Activated gamma-delta T cell (primary cell): ENCODE measurements at places on chromosomes 3 and 15.

DNA sequence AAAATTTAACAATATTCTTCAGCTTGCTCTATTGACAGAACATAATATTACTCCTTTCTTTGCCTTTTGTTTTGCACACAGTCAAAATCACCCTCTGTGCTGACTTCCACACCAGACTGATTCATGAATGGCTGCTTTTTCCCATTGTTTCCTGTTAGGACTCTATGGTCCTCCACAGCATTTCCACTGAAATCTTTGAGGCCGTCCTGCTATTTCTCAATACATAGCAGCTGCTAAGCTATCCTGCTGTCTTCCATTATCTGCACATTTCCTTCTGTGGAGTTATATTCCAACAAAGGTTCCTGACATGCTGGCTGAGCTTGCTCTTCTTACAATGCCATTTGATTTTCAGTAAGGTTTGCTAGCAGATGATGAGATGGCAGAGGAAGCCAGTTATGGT lies 153.3 kb downstream of the EPHA3 start:
- no peak for DNase-seq

DNA sequence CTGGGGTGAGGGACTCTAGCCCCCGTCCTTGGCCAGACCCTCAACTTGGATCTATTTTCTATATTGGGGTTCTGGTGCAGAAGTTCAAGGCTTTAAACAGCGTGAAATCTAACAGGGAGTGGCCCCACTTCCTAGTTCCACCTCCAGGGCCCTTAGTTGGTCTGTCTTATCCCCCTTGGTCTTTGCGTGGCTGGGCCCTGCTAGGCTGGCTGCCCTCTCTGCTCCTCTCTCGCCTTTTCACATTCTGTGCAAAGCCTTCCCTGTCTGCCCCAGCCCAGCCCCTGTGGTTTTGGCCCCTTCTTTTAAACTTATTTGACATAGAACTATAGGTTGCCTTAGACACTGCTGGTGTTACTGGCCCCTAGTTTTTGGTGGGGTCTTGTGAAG lies 5.6 kb downstream of the PPCDC start:
- DNase-seq: no peak

- DNase-seq: no peak
Measured at GRCh38 chr3:61564395-61565059, 3.2 kb downstream of the PTPRG start.

- DNase-seq: no peak
Measured at GRCh38 chr3:33061782-33062181, 35.2 kb downstream of the GLB1 start.

GRCh38 chr15:63523306-63523990 lies 19.1 kb downstream of the USP3 start:
- no peak for DNase-seq

GRCh38 chr3:27385504-27385903 lies 16.3 kb upstream of the NEK10 start:
- DNase-seq: no peak

- no peak for DNase-seq
Measured at GRCh38 chr15:76310475-76311099, 682 bp downstream of the ETFA start.

DNA sequence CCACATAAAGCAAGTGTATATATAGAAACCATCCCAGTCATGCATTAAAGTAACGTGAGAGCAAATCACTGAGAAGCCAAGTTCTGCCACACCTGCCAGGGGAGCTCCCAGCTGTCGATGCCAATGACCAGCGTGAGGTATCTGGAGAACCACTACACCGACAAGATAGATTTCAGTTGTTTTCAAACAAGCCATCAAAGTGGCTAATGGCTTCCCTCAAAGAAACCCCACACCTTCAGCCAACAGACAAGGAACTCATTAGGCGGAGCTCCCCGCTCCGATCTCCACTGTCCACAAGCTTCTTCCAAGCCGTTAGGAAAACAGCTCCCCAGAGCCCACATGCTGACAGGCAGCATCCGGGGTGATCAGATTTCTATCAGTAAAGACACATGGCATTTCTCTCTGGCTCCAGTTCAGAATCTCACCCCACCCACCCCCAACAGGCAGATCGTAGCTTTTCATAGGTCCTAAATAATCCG lies 54.2 kb upstream of the SPATA12 start:
- no peak for DNase-seq

DNA sequence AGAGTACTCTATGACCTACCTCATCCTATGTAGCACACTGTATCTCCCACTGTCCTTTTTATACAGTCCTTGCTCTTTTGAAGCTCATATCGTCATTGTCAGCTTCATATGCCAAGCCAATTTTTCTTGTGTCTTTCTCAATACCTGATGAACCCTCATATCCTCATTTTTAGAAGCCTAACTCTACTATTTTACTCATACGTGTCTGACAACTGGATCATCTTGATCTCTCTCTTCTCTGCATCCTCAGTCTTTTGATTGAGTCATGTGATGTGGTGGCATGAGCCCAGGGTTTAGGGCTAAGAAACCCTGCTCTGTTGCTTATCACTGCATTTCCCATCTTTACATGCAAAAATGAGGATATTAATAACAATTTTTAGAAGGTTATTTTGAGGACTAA lies 352.0 kb downstream of the LPP start:
- DNase-seq: no peak

- DNase-seq: no peak
Measured at GRCh38 chr3:69868841-69869420, 129.7 kb downstream of the MITF start.

DNA sequence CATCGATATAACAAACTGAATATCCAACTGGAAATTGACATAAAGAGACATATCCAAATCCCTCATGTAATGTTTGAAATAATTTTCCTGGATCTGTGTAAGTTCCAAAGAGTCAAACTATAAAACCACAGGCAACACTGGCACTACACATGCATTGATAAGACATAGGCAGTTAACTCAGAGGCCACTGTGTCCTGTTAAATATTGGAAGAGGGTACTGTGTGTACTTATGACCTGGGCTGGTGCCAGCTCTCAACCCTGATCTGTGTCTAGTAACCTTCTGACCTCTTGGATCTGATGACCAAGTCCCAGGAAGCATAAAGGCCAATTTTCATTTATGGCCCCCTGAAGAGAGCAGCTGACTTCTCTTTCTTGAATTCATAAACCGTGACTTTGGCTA lies 4.5 kb downstream of the NR1I2 start:
- DNase-seq: no peak

DNA sequence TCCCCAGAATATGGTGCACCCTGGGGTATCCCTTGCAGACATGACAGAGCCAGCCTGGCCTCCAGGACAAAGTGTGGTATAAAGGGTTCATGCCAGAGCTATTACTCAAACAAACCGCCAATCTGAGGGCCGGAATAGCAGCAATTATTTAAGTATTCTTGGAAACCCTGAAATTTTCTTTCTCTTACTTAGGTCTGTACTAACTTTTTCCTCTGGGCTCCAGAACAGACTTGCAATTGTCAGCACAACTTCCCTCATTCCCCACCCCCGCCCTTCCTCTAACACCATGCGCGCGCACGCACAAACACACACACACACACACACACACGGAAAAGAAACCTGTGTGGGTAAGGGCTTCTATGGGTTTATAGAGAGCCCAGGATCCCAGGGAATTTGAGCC lies 56.3 kb downstream of the ISG20 start:
- no peak for DNase-seq

DNA sequence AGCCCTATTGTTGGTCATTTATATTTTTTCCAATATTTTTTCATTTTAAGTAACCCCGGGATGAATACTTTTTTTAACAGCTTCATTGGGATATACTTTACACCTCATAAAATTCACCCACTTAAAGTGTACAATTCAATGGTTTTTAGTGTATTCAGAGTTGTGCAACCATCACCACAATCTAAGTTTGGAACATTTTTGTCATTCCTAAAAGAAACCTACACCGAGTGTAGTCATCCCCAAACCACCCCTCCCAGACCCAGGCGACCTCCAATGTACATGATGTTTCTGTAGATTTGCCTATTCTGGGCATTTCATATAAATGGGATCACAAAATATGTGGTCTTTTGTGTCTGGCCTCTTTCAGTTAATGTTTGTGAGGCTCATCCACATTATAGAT lies 118.3 kb upstream of the FRMD4B start:
- DNase-seq: no peak

GRCh38 chr3:30864836-30865235 lies 29.6 kb downstream of the GADL1 start:
- DNase-seq: no peak

GRCh38 chr15:47412802-47413201 lies 304.5 kb upstream of the SEMA6D start:
- no peak for DNase-seq

GRCh38 chr15:63931556-63931955 lies 97.8 kb upstream of the HERC1 start:
- DNase-seq: no peak

DNA sequence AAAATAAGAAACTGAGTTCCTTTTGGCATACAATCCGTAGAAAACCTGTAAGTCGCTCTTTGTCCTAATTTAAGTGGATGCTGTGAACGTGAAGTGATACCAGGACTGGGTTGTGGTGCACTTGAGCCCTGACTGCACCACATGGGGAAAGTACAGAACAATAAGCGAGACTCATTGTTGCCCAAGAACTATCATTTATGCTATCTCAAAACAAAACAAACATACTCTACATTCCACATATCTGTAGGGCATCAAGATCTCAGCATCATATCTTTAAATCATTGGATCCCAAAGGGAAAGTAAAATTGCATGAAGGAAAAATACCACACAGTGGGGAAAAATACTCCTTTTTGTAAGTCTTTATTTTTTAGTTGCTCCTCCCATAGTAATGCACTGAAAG lies 580.3 kb downstream of the MECOM start:
- DNase-seq: no peak

GRCh38 chr15:63678393-63678792 lies 81.2 kb downstream of the FBXL22 start:
- no peak for DNase-seq

DNA sequence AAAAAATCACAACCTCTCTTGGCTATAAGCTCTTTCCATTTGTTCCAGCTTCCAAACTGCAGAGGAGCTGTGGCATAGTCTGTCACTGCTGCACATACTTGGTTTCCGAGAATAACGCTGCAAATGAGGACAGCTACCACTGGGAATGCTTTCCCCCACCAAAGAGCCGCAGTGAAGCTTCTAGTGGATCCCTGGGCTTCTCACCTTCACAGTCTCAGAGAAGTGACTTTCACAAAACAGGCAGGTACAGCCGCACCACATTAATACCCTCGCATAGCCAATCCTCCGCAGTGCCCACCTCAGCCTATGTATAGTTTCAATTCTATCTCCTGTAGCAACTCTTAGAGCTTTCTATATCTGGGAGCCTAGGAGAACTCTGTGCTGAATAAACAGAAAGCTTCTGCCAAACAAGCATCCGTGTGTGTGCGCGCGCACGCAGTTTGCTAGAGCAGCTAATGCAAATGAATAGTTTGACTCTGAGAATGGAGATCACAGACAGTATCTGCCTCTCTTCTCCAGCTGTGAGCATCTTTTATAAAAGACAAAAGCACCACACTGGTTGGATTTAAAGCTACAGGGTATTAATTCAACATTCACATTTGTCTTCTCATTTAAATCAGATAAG lies 81.9 kb upstream of the PLXND1 start:
- DNase-seq: no peak

DNA sequence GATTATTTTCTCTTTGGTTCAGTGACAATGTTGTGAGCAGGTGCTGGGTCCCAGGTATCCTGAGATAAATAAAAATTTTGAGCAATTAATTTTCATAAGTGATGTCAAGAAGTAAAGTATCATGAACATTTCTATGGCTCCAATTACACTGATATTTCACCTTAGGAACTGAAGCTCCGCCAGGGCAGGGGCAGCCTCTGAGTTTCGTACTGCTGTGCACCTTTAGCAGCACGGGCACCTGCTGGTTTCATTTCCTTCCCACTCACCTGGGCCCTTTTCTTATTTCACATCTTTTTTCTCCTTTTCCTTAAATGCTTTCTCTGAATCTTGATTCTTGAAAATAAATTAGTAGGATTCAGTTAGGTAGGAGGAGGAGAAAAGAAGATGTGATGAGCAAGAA lies 1.2 kb upstream of the IL1RAP start:
- DNase-seq: no peak

DNA sequence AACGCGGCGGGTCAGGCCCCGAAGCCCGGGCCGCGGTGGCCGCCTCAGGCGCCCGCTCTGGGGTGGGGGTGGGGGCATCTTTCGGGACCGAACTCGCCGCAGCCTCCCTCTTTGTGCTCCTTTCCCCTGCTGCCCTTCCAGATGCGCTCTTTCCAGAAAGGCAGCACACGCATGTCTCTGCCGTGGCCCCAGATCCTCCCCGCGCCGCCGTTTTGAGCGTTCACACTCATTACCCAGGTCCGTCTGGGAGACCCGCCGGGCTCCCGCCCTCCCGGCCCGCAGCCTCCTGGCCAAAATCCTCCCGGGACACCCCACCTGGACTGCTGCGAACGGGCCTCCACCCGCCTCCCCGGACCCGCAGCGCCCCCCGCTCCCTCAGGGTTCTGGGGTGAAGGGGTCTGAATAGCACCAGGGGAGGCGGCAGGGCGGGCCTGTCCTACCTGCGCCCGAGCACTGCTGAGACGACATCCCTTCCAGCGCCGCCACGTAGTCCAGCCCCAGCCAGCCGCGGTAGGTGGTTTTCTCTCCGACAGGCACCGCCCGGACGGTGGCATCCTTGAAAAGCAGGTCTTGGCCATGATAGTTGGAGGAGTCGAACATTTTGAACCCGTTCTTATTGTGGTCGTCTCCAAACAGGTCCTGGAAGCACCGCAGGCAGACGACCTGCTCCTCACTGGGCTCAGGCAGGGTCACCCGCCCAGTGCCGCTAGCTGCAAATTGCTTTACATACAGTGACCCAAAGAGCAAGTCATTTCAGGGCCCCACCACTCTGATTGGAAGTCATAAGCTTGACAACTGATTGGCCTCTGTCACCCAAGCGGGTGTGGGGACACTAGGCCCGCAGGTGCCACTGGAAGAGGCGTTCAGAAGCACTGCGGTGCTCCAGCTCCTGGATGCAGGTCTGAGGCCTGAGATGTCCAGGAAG lies 25.9 kb downstream of the MELTF start:
- no peak for DNase-seq

DNA sequence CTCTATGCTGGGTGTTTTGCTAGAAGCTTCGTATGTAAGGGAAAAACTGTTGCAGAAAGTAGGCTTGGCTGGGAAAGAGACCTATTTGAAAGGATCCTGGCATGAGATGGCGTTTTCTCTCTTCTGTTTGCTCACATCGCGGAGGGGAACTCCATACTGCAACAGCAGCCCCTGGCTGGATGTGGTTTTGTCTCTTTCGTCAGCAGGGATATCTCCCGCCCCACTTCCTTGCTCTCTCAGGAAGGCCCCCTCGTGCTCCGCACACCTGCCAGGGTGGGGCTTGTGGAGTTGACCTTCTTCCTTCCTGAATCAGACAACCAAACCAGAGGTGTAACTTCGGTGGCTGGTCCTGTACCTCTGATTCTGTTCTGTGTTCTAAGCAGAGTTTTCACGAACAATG lies 26.4 kb upstream of the MYZAP start:
- DNase-seq: no peak
